ENCODE measurements at places on chromosomes 3 and 15.

DNA sequence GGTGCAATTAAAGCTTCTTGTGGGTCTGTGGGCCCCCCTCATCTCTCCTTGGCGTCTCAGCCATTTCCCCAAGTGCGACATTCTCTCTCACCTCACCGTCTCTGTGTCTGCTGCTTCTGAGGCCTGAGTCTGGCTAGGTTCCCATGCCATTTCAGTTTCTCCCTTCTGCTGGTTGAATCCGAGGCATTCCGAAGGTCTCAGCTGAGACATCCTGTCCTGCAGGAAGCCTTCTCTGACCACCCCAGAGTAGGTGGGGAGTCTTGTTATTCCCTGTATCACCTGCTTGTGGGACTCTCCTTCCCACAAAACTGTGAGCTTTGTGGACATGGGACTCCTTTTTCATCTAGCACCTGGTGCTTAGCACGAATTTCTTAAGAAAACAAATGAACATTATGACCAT is 78.3 kb downstream of the ASB7 start:
- DNase-seq, result no peak

GRCh38 chr3:156483426-156483825 is 71.5 kb downstream of the SSR3 start:
- DNase-seq, result no peak

DNA sequence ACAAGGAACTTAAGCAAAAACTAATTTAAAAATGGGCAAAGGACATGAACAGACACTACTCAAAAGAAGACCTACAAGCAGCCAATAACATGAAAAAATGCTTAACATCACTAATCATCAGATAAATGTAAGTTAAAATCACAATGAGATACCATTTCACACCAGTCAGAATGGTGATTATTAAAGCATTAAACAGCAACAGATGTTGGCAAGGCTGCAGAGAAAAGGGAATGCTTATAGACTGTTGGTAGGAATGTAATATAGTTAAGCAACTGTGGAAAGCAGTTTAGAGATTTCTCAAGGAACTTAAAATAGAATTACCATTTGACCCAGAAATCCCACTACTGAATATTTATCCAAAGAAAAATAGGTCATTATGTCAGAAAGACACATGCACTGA is 482.2 kb downstream of the SQOR start:
- DNase-seq, result no peak

DNA sequence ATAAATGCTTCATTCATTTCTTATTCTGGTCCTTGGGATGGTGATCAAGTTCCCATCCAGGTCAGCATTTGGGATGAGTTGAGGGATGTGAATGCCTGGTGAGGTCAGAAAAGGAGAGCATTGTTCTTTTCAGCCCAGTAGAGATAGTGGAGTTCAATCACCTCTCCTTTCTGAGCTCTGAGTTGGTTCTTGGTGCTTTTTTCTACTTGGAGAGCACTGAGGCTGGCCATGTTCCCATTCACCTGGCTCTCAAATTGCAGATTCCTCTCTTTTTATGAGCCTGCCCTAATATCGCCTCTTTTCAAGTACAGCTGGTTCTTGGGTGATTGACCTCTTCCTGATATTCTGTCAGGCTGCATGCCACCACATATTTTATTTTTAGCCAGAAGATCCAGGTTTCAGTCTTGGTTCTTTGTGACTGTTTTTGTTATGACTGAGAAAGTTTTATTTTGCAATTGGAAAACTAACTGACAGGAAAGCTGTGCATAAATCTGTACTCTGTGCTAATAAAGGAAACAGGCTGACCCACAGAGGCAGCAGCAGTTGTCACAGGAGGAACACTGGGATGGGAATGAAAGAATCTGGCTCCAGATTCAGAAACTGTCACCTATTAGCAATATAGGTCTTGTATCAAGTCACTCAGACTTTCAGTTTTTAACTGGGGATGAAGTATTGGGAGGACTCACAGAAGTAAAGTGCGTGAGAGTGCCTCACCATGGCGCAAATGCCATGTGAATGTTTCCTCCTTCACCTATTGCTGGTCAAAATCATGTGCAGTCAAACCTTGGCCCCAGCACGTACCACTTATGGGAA is 10.7 kb downstream of the AQP9 start:
- no peak for DNase-seq

- DNase-seq, result no peak
Measured at GRCh38 chr3:122519693-122520092, 5.0 kb upstream of the KPNA1 start.

DNA sequence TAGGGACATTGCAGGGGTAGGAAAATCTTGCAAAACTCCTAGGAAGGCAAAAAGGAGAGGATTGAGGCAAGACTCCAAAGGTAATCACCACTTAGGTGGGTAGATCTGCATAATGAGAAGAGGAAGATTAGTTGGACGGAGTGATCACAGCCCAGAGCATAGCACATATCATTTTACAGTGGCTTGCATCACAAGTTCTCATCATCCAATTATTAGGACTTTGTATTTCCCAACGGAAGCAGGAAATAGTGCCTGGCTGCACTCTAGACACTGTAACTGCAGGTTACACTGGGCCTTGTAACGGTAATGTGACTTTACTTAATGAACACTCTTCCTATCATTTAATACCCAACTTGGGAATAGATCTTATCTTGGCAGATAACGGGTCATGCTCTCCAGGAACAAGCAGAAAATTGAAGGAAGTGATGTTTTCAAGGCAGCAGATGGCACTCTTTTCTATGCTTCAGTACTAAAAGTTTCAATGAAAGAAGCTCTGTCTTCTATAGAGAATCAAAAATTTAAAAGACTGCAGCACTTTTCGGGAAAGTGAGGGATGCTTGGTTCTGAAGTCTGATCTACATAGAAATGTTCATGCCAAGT is 101.9 kb upstream of the KCNMB2 start:
- DNase-seq, result no peak

DNA sequence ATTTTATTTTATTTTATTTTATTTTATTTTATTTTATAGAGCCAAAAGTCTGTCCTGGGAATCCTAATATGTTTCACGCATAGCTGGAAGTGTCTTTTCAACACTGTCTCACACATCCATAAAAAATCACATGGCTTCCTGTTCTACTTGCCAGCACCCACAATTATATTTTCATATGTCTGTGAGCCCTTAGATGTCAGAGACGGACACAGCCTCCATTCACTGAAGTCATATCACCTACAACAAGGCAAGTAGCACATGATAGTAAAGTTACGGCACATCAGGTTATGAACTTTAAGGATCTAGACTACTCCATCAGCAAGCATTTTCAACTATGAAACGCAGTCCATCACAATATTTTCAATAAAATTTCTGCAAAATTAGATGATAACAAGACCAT is 168.4 kb downstream of the ZIC4 start:
- no peak for DNase-seq

DNA sequence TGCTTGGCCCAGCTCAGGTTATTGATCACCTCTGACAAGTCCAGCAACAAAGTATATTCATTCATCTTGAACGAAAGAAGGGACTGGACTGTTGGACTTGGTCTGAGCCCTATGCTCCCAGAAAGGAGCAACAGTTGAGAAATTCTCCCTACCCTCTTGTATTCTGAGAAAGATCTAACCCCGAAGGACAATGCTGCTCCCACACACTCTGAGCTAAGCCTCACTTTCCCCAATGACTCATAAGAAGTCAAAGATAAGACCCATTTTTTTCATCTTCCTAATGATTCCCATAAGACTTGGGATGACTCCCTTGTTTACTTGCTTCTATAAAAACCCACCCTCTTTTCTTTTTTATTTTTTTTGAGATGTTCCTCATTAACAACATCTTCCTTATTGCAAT is 549.4 kb upstream of the MDFIC2 start:
- DNase-seq, result no peak

DNA sequence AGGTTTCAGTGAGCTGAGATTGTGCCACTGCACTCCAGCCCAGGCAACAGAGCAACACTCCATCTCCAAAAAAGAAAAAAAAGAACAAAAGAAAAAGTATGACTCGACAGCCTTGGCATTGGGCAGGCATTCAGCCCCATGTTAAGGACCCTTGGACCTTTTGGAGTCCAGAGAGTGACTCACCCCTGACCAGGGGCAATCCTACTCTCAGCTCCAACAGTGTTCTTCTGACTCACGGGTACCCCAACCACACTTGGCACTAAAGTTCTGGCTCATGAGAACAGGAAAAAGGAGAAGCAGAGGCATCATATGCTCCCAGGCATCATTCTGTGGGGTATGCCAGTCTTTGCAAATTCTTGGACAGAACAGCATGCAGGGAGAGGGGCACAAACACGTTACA is 252.4 kb upstream of the HES1 start:
- DNase-seq, result no peak
